ENCODE measurements at places on chromosomes 3 and 15.

DNA sequence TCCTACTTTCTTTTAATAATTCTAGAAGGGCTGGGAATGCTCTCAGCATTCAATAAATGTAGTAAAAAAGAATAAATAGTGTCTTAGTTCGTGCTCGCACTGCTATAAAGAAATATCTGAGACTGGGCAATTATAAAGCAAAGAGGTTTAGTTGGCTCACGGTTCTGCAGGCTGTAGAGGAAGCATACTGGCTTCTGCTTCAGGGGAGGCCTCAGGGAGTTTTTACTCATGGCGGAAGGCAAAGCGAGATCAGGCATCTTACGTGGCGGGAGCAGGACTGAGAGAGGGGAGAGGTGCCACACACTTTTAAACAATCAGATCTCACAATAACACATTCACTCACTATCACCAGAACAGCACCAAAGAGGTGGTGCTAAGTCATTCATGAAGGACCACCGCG, 103.0 kb upstream of the UBE2E2 start:
- no peak for DNase-seq

GRCh38 chr3:149369991-149370866, 7.2 kb downstream of the TM4SF1 start:
- DNase-seq = peak; percentile 60

DNA sequence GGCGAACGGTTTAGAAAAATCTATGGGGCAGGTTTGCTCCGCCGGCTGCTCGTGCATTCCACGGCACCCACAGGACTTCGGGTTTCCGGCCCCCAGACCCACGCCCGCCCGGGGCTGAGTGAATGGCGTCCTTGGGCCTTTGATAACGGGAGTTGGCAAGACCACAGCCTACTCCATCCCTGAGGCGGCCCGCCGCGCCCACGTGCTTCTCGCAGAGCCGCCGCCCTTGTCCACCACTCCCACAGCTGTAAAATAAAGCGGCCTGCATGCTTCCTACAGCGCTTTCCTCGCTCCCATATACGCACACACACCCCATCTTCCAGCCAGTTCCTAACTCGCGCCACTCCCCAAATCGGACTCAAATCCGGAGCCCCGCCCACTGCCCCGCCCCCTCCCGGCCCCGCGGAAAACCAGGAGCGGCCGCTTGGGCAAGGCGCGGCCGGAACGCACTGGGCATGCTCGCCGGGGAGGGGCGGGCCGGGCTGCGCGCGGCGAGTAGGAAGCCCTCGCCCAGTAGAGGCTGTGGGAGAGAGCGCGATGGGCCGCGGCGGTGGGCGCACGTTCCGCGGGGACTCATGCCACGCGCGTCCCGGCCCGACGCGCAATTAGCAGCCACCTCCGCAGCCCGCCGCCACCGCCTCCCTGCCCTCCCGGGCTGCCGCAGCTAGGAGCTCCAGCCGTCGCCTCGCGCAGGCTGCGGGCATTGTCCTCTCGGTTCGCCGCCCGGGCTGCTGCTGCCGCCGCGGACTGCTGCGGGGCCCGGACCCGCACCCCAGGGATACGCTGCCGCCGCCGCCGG, at the start of gene RAP2B:
Gene RAP2B, plus strand, starts transcription at position 513 of the 799 bp plus-strand sequence. CDS start 468 bp downstream, outside the sequence.
- DNase-seq = peak; percentile 96

- DNase-seq = no peak
These were observed 13.8 kb downstream of the ITIH4 start for GRCh38 chr3:52816654-52817053.

- DNase-seq = no peak
These were observed 61.7 kb downstream of the CHSY1 start for GRCh38 chr15:101190092-101190595.

DNA sequence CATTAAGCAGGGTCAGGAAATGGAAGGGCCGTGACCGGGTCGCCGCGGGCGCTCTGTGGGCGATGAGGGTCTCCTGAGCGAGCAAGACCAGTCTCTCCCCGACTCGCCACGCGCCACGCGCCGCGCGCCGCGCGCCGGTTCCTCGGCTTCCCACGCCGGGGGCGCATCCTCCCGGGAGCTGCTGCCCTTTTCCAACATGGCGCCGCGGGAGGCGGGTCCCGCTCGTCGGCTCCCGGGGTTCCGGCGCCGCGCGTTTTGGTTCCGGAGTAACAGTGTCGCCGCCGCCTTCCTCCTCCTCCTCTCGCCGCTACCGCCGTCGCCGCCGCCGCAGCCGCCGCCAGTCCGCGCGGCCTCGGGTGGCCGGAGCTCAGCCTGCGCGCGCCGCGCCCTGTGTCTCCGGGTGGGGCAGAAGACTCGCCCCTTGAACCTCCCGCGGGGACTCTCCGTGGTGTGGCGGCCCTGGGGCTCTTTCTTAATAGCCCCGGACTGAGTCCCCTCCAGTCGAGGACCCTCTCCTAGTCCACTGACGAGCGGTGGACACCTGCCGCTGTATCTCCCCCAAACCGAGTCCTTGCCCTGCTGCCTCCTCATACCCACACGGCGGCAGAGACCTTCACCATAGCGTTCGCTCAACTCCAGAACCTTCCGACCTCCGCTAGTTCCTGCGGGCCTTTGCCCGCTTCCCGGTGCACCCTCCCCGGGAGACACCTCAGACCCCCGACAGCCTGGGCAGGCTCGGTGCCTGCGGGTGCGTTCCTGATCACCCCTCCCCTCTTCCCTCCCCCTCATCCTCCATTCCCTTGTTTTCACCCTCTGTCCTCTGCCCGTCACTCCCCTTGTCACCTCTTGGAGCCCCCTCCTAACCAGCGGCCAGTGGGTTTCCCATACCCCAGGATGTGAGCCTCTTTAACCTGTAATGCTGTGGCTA, at the start of gene MAP2K5:
Gene MAP2K5, plus strand, starts transcription at position 284 of the 928 bp plus-strand sequence. Its CDS starts 633 bp downstream, at position 917.
- peak; percentile 86 for DNase-seq

GRCh38 chr3:71225002-71225684, 358.4 kb downstream of the FOXP1 start:
- DNase-seq = no peak

GRCh38 chr15:81485806-81486205, 111.8 kb upstream of the TMC3 start:
- no peak for DNase-seq

DNA sequence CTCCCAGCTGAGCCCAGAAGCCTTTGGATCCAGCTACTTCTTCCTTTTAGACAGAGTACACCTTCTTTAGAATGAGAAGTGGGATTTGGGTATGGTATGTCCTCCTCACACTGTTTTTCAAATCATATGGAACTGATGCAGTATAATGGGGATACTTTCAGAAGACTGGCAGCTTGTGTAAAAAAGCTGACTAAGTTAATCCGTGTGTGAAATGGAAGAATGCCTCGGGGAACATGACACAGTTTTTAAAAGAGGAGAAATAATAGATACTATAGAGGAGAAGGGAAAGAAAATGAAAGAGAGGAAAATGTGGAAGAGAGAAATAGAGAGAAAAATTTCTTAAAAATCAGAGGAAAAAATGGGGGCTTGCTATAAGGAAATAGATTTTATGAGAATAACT, 47.7 kb downstream of the TUSC7 start:
- no peak for DNase-seq

DNA sequence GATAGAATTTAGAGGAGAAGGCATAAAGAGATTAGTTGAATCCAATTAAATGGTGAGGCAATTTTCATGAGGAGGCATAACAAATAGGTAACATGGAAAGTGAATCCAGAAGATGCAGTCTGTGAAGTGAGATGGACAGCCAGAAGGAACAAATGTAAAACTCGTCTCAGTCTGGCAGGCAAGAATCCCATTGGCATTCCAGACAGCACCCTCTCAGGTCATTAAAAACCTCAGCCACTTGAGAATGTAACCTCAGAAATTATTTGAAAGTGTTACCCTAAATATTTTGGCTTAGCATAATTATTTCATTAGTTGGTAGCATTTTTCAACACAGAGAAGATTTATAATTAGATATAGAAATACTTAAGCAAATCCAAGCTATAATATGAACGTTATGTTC, 342.3 kb downstream of the LRRC3B start:
- DNase-seq = no peak

GRCh38 chr15:75454471-75455378, 3.2 kb upstream of the SIN3A start:
- DNase-seq = peak; percentile 68

- peak; percentile 77 for DNase-seq
These were observed 181.4 kb downstream of the SMAD6 start for GRCh38 chr15:66883284-66883911.

Data from GM23338 (cell line).